Stimulated activated CD8-positive, alpha-beta memory T cell treated with anti-CD3 and anti-CD28 coated beads, Interleukin-7, amount 100 ng/mL, for 1 hour (primary cell): ENCODE measurements at places on chromosomes 4 and X.

DNA sequence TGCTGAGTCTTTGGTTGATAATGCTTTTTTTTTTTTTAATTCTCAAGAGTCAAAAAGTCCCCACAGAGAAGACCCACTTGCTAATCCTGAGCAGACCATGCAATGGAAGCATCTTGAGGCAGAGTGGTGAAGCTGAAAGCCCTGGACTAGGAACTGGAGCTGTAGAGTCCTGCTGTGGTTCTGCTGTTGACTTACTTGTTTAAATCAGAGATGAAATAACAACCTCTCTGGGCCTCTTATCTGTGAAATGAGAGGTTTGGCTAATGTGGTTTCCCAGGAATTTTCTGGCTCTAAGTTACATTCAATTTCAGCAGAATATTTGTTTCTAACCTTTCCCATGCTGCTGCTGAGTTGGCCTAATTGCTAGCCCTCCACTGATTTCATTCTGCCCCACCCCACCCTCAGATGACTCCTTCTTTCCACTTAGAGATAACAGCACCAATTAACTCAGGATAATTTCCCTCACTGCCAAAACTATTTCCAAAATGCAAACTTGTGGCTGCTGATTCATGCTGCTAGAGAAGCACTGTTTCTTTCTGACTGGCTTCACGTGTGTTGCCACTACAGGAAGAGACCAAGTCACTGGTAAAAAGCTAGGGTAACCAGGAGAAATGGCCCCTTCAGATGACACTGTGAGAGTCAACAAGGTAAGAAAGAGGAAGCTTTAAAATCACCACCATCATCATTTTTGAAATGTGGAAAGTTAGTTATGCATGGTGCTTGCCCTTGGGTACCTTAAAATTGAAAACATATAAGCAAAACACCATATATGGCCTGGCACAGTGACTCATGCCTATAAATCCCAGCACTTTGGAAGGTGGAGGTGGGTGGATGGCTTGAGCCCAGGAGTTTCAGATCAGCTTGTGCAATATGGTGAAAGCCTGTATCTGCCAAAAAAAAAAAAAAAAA lies 326.4 kb downstream of the DCHS2 start:
- no peak for DNase-seq

DNA sequence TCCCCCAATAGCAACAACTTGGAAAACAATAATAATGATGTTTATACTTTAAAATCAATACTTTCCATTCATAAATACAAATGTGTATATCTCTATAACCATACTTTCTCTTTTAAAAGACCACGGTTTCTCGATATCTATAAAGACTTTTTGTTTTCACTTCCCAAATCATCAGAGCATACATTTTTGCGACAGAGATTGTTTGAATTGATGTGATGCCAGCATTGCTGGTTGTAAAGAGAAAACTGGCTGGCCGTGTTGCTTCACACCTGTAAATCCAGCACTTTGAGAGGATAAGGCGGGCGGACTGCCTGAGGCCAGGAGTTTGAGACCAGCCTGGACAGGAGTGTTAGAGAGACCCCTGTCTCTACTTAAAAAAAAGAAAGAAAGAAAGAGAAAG lies 77.6 kb upstream of the ZNF518B start:
- DNase-seq = no peak

DNA sequence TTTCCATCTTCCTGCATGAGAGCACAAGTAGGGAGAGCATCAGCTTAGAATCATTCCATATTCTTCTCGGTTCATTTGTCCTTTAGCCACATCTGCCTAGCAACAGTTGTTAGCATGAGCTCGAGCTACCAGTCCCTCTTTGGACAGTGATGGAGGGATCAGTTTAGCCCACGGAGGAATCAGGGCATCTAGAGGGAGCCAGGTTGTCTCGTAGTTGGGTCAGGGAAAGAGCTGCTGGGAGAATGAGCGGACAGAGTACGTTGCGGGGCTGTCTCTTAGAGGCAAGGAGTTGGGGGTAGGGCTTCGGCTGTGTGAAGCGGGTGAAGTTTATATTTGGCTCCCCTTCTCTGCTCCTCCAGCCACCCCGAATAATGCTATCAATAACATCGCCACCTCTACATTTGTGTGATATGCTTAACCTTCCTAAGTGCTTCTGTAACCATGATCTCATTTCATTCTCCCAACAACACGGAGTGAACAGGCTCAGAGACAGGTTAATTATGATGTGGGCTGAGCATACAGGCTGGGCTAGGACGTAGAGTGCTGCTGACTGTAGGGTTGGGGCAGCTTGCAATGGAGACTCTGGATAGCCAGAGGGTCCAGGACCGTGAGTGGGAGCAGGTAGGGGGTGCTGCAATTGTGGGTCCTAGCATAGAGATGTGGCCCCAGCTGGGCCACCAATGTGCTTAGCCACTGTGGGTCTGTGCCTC lies 72.6 kb downstream of the FRMPD3 start:
- DNase-seq = no peak

DNA sequence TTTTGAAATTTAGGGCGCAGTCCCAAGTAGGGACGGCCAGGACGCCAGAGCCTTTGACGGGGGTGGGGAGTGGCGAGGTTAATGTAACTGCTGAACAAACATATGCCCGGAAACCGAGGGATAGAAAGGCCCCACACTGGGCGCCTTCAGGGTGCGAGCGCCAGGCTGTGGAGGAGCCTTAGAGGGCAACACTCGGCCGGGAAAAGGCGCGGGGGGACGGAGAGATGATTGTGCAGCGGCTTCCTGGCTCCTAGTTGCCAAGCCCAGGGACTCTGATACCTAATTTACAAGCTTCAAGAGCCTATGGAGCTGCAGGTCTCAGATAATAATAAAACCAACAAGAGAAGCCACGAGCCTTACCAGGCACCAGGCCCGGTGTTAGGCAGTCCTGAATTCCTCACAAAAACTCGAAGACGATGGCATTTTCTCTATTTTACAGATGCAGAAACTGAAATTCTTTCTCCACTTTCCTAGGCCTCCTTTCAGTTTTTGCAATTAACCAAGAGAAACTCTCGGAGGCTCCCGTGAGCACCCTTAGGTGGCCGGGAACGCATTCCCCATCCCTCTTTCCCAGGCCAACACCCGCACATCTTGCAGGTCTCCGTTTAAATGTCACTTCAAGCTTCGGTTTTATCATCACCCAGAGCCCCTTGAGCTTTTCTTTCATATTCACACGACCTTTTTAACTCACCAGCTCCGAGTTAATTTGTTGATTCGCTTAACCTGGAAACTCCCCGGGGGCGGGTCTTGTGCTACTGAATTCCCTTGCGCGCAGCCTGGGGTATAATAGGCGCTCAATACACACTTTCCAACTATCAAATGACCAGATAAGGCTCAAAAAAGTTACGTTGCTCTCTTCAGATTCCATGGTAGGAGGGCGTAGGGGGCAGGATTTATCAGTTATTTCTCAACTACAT lies 6.4 kb upstream of the GSX2 start:
- DNase-seq = no peak

- DNase-seq = no peak
Observed at GRCh38 chr4:115323106-115323707, 209.8 kb upstream of the NDST4 start.

- DNase-seq = no peak
Observed at GRCh38 chrX:150080497-150080896, 142.2 kb upstream of the EOLA2 start.

DNA sequence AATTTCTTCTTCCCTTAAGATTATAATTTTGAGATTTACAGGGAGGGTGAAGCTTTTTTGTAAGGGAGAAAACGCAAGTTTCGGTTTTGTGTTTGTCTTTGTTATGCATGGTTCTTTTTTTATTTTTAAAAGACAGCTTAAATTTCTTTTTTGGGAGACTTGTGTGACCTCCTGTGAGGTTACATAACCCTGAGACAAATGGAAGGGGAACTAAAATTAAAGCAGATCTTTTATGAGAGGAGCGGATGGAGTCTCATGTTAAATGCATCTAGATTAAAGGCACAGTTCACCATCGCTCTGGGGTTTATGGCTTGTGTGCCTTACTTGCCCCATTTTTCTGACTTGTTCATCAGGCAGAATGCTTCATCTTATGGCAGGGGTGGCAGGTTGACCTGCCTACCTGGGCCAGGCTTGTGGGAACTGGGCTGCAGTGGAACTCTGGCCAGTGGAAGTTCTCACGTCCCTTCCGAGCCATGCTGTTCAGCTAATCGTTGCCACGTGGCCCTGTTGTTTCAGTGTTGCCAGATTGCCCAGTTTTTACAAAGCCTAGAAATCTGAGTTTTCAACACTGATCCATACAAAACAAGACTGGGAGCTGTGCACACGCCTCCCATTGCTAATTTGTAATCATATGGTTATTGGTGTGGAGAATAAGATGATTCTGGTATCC lies 291.8 kb downstream of the ARHGAP10 start:
- no peak for DNase-seq

DNA sequence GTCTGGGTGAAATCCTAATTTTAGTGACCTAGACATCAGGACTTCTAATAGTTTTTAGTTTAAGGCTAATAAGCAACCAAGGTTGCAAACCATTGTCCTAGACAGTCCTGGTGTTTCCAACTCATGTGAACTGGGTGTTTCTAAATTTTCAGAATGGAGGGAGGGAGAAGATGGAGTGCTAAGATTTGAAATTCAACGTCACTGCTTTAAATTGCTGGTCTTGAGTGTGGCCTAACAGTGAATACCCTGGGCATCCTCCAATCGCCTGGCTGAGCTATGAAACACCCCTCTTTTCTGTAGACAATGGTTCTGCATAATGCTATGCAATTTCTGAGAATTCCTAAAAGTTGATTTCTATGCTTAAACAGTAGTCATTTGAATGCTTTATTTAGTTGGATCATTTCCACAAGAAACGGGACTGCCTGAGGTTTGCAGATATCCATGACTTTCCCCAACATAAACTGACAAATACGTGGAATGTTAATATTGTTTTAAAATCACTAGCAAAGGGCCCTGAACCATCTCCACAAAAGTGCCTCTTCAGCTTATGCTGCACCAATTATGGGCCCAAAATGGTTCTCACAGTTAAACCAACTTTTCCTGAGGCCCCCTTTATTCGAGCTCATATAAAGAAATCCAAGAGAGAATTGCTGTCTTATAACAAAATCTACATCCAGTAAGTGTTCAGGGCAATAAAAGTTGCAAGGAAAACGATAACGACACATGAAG lies 1.1 kb downstream of the FBXL5 start:
- no peak for DNase-seq

- no peak for DNase-seq
Observed at GRCh38 chr4:156970501-156971164, 966 bp downstream of the PDGFC start.

DNA sequence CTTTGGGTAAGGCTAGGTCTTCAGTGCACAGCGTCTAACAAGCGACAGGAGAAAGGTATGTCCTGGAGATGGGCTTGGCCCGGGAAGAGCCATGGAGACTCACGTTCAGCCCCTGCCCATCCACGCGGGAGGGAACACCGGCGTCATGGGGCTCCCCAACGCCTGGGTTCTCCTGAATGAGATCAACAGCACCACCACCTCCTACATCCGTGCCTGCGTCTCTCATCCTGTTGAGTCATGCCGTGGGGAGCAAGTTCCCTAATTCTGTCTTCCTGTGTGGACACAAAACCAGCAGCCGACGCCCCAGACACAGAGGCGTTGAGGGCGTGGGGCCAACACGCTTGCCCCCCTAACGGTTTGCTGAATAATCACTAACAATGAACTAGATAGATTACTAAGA lies 20.1 kb upstream of the IL3RA start:
- no peak for DNase-seq

DNA sequence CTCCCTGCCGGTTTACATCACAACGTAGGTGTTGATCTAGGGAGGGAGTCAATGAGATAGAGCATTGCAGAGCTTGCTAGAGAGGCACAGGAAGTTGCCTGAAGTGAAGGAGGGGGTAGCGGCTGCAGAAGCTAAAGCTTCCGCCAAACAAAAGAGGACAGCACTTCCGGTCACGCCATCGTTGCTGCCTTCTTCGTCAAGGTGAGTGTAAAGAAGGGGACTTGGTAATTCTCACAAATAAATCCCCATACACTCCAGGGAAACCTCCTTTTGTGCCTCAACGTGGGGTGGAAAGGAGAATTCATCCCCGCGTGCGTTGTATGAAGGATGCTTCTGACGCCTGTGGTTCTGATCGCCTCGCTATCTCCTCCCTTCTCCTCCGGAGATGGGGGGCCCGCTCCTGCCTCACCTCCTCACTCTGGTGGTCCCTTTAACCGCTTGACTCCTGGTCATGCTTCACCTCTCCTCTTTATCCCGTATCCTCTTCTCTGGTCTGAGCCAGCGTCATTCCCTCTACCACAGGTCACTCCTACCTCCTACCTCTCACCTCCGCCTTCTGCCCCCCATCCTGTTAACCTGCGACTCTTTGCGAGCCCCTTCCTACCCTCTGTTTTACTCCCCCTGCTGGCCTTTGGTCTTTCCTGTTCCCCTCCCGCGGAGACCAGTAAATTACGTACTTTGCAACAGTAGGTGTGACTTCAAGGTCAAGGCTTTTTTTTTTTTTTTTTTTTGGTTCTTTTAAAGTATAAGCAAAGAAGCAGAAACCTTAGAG lies 59.9 kb downstream of the GSPT2 start:
- DNase-seq = no peak

GRCh38 chr4:137543648-137544047 lies 11.4 kb upstream of the PCDH18 start:
- DNase-seq = no peak

- no peak for DNase-seq
Observed at GRCh38 chr4:42234817-42235216, 82.4 kb upstream of the BEND4 start.

GRCh38 chr4:81723019-81723884 lies 251.5 kb upstream of the RASGEF1B start:
- DNase-seq = no peak

DNA sequence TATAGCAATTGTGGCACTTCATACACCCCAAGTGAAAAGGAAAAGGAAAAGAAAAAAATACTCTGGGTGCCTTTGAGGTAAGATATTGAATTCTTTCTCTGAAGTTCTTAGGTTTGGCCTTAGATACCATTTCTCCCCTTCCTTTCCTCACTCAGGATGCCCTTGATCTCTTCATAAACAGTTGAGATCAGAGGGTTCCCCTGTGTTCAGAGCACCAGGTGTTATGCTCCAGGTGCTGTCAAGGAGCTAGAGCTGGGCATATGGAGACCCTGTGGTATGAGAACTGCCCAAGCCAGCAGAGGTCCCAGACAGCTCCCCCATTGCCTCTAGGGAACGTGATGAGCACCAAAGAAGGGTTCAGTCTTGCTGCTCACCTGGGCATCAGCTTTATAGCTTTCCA lies 17.1 kb upstream of the CD40LG start:
- DNase-seq = no peak

- DNase-seq = no peak
Observed at GRCh38 chr4:5730993-5731990, 20.3 kb downstream of the EVC start.

- no peak for DNase-seq
Observed at GRCh38 chrX:119041175-119041574, 31.6 kb upstream of the CT47C1 start.

- no peak for DNase-seq
Observed at GRCh38 chrX:13028871-13029636, 15.4 kb downstream of the FAM9C start.
